ENCODE measurements at places on chromosomes 2 and 18.

GRCh38 chr2:33214857-33215256 is 261.6 kb upstream of the RASGRP3 start:
- no peak for DNase-seq

DNA sequence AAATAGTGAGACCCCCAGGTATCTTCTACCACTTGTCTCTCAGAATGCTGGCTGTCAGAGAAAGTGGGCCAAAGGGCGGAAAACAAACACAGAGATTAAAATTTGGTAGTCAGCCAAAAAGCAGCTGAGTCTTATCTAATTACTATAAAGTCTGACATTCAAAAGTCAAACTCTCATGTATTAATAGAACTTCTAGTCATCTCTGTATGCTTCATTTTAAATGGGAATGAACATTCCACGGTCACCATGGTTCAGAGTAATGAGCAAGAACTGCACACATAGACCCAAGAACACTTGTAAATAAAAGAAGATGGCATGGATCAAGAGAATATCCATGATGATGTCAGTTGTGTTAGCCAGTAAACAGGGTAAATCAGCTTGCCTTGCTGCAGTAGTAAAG is 1267.0 kb upstream of the CHAC2 start:
- no peak for DNase-seq

DNA sequence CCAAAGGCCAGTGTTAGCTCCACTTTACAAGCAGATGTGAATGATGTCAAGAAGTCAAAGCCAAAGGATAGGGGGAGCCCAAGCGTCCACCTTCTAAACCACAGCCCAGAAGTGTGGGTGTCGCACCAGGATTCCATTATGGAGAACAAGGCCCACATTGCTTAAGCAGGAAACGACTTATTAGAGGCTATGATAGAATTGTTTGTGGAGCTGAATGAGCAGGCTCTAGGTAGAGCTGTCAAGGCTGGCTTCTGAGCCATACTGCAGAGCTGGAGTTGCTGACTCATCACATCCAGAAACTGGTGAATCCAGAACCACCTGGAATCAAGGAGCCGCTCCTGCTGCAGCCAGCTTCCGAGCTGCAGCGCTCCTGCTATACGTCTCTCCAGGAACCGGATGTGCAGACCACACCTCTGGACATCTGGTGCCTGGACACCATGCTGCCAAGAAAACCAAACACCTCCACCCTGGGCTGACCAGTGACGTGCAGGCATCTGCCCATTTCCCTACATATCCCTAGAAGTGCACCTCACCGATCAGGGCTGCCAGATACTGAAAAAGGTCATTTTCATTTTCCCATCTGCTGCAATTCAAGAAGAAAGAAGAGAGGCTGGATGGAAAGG is 6.2 kb upstream of the TWIST2 start:
- no peak for DNase-seq

DNA sequence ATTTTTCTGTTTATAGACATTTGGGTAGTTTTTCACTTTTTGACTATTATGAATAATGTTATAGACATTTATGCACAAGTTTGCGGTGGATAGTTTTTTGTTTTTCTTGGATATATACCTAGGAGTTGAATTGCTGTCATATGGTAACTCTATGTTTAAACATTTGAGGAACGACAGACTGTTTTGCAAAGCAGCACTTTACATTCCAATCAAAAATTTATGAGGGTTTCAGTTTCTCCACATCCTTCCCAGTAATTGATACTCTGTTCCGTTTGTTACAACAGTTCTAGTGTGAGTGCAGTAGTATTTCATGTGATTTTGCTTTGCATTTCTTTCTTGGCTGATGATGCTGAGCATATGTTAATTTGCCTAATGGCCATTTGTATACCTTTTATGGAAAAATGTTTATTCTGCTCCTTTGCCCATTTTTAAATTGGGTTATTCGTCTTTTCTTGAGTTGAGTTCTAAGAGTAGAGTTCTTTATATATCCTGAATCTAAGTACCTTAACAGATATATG is 617.3 kb upstream of the LRATD1 start:
- DNase-seq = no peak

- DNase-seq = no peak
These were observed 124.6 kb downstream of the COPS8 start for GRCh38 chr2:237210297-237210696.
